ENCODE measurements at places on chromosomes 3 and 15.

DNA sequence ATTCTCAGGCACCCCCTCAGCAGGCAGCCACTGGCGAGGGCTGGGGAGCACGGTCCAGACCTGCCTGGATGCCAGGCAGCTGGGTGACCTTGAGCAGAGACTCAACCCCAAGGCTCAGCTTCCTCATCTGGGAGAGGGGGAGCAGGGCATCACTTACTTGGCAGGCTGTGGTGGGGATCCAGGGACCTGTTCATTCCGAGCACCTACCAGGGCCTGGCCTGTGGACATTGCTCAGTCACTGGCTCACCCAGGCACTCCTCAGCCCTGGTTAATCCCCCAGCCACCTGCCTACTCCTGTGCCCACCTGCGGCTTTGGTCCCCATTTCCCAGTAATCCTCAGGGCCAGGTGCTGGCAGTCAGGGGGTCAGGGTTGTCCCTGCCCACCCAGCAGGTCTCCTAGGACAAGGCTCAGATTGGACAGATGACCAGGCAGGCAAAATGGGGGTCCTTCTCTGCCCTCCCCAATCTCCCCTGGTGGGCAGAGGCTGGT lies 9.3 kb upstream of the RPL29 start:
- no peak for DNase-seq

DNA sequence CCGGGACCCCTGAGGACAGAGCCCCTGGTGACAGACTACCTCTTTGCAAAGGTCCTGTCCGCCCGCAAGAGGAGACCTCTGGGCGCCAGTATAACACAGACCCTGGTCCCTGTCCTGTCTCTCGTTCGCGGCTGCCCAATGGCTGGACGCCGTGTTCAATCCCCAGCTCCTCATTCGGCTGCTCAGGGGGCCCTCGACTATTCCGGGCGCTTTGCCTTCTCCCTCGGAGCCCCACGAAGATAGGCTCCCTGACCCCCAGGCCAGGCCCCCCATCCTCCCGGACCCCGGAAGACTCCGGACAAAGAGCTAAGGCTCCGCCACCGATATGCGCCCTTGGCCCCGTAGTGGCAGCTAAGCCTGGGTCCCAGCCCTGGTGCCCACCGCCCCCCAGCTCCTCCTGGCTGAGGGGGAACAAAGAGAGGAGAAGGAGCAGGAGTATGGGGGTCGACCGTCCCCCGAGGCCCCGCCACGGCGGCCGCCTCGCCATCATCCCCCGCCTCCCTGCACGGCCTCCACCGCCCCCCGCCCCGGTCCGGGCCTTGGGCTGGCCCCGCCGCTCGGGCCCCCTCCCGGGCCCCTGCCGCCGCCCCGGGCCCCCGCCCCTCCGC lies 437 bp downstream of the CELSR3 start:
- DNase-seq: no peak

- no peak for DNase-seq
Observed at GRCh38 chr15:45185903-45186770, 1.6 kb downstream of the SHF start.

DNA sequence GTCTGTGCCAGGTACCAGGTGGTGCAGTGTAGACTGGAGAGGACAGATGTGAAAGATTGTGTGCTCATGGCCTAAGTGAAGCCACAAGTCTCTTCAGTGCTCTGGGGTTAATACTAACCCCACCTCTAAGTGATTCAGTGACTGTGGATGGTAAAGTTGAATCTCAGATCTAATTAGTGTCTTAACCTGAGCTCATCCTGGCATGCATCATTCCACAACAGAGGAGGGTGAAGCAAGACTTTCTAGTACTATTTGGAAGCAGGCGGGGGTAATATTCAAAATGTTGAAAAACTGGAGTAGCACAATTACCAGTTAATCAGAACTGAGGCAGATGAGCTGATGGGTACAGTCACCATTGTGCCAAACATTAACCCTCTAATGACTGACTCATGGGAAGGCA lies 2.8 kb upstream of the MESD start:
- DNase-seq: no peak

DNA sequence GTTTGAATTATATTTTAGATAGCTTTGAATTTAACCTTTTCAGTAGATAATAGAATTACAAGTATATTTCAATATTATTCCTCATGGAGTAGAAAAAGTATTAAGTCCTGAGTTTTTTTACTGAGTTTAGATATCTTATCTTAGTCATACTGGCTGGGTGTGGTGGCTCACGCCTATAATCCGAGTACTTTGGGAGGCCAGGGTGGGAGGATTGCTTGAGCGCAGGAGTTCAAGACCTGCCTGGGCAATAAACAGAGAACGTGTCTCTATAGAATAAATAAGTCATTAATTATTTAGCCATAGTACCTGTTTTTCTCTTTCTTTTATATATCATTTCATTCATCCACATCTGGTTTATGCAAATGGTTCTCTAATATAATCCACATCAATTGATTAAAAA lies 9.9 kb downstream of the RAP2B start:
- DNase-seq: no peak

DNA sequence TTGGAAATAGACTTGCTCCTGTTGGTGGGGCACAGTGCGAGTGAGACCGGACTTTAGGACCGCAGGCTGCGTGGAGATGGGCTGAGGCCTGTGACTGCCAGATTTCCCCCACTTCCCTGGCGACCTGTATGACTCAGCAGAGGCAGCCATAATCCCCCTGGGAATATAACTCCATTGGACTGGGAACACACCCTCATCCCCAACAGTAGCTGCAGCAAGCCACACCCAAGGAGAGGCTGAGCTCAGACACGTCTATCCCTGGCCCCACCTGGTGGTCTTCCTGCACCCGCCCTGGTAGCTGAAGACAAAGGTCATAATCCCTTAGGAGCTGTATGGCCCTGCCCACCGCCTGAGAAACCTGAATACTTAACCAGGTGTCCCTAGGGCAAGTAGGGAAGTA lies 42.6 kb downstream of the DZIP1L start:
- DNase-seq: no peak

DNA sequence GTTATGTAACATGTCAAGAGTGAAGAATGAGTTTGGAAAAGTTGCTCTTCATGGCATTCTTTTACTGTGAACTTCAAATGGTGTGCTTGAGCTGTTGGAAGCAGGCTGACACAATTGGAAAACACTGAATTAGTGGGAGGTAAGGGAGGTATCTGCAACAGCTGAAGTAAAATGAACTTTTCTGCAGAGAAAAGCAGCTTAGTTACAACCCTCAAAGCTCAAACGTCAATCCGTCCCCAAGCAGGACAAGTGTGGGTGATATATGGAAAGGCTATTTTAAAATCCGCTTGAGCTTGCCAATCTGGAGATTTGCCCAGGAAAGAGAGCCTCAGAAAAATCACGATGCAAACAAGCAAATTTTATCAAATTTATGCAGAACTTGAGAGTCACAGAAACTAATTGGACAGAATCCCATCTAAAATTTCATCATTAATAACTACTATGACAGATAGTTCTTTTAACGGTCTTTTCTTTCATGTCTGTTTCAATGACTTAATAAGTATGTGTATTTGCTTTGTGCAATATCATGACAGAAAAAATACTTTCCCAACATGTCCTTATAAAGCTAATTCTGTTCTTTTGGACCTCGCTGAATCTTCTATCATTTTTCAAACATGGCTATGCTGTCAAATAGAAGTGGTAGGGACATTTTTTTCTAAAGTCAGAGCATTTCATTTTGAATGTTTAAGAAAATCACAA lies 266.6 kb upstream of the SLITRK3 start:
- DNase-seq: no peak

- no peak for DNase-seq
Observed at GRCh38 chr3:72440491-72440890, 407.8 kb downstream of the SHQ1 start.

- no peak for DNase-seq
Observed at GRCh38 chr3:195911946-195912270, 3.6 kb upstream of the TNK2 start.
